ENCODE measurements at places on chromosomes 5 and 9. TPM values are rescaled to one million over a fixed set of nuclear protein-coding genes. Genes with fewer than 3 reads are reported as not detected.
A peak's percentile ranks its signal among the peaks of the same experiment; 100 is the strongest.

BAAT gene
- total RNA-seq = not detected

GMCL2 gene
- not detected for total RNA-seq

SHOC1 gene
- total RNA-seq = not detected

MRPL36 gene
- 63.4 TPM for total RNA-seq

DNAJC25 gene
- total RNA-seq = 5.2 TPM

DNA sequence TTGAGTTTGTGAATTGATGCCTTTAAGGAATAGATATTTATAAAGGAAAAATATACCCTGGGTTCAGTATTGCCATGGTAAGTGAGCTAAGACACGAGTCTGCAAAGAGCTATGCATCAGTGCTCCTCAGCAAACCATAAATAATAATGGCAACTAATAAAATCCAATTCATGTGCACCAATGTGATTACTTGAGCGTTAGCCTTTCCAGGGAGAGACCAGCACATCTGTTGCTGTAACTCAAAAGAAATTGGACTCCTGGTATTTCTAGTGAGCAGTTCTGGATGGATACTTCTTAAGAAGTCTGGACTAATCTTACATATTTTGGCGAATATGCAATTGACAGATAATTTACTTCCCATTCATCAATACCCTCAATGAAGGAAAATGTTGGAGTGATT lies 373.3 kb downstream of the ARHGEF28 start:
- no peak for DNase-seq
- no peak overlapping the region for H3K27ac ChIP-seq
- H3K4me1 ChIP-seq = no peaks in the 10 kb centered on the region
- no peak overlapping the region for H3K4me3 ChIP-seq
- H3K36me3 ChIP-seq = no peaks in the 10 kb centered on the region

DNA sequence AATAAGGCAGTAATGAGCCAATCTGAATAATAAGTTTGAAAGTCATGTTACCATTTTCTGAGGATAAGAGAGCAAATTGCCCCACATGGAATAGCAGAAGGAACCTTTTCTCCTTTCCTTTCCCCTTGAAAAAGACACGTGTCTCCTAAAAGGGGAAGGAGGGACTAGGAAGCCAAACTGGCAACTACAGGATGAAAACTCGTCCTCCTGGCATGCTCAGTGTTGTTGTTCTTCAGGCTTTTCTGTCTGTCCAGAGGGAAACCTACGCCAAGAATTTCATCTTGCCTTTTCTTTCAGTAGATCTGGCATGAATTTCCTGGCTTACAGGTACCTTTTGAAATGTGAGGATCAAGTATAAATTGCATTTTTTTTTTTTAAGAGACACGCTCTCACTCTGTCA lies 355.9 kb upstream of the TLE4 start:
- H3K4me3 ChIP-seq = no peak overlapping the region
- DNase-seq = no peak
- no peak overlapping the region for H3K27ac ChIP-seq

GRCh38 chr9:91006046-91006445 lies 204.4 kb downstream of the SYK start:
- H3K27ac ChIP-seq = no peak overlapping the region
- no peaks in the 10 kb centered on the region for H3K27me3 ChIP-seq
- no peaks in the 10 kb centered on the region for H3K36me3 ChIP-seq
- H3K4me3 ChIP-seq = no peak overlapping the region

GRCh38 chr5:107888541-107888940 lies 217.8 kb upstream of the EFNA5 start:
- no peaks in the 10 kb centered on the region for H3K36me3 ChIP-seq
- H3K27me3 ChIP-seq = no peaks in the 10 kb centered on the region
- H3K4me3 ChIP-seq = no peak overlapping the region
- peaks cover 14% of the 10 kb centered on the region for H3K4me1 ChIP-seq

- no peak overlapping the region for H3K4me3 ChIP-seq
- H3K27me3 ChIP-seq = no peaks in the 10 kb centered on the region
- DNase-seq = no peak
- peaks cover 7% of the 10 kb centered on the region for H3K36me3 ChIP-seq
- H3K27ac ChIP-seq = no peak overlapping the region
These were observed 9.2 kb downstream of the SPINK4 start for GRCh38 chr9:33249087-33249658.

DNA sequence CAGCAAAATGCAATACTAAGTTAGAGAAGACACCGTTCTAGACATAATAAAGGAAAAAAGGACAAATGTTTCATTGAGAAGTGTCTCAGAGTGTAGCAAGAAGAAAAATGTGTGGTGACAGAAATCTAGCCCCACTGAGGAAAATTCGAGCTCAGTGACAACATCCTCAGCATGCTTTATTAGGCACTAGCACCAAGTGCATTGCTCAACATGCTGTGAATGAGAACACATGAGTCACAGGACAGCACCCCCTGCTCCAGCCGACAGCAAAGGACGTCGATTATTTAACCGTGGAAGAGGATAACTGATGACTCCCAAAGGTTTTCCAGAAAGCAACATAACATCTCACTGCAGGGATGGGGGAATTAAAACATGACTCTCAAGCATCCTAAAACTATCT lies 182.7 kb downstream of the GNAQ start:
- peak; percentile 80 for DNase-seq
- H3K27me3 ChIP-seq = no peaks in the 10 kb centered on the region
- peak overlapping the region; percentile 75 for H3K27ac ChIP-seq
- H3K4me3 ChIP-seq = no peak overlapping the region

- DNase-seq = no peak
- H3K4me1 ChIP-seq = no peaks in the 10 kb centered on the region
- no peaks in the 10 kb centered on the region for H3K27me3 ChIP-seq
- no peak overlapping the region for H3K4me3 ChIP-seq
These were observed 167.6 kb upstream of the WWC1 start for GRCh38 chr5:168123631-168124528.

DNA sequence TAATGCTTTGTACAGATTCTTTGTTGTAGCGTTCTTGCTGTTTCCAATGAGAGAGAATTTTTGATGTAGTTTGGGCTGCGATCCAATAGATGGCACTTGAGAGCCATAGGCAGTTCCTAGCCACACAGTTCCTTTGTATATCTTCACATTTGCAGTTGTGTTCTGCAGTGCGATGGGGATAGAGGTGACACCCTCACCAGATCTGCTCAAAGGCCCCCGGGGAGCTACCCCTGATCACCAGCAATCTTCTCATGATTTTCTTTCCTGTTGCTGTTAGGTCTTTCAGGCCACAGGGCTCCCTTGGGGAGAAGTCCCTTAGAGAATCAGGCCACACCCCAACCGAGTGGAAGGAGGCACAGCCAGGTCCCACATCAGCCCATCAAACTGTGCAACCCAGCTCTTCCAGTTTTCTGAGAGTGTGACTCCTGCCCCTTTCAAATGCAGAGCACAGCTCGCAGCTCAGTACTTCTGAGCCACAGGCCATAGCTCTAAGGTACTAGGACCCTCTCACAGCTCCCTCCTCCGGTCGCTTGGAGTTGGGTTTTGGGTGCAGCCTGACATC lies 353.7 kb downstream of the SLCO4C1 start:
- no peaks in the 10 kb centered on the region for H3K27me3 ChIP-seq
- H3K4me1 ChIP-seq = no peaks in the 10 kb centered on the region
- H3K27ac ChIP-seq = no peak overlapping the region
- no peak overlapping the region for H3K4me3 ChIP-seq
- DNase-seq = peak; percentile 16
- H3K36me3 ChIP-seq = no peaks in the 10 kb centered on the region

GRCh38 chr5:154791535-154791934 lies 36.4 kb downstream of the LARP1 start:
- no peak overlapping the region for H3K4me3 ChIP-seq
- H3K27ac ChIP-seq = no peak overlapping the region
- H3K4me1 ChIP-seq = peaks cover 20% of the 10 kb centered on the region
- DNase-seq = no peak

GRCh38 chr5:126732716-126733115 lies 44.2 kb upstream of the LMNB1 start:
- no peak overlapping the region for H3K4me3 ChIP-seq
- no peaks in the 10 kb centered on the region for H3K36me3 ChIP-seq
- DNase-seq = no peak
- H3K27ac ChIP-seq = no peak overlapping the region
- H3K4me1 ChIP-seq = no peaks in the 10 kb centered on the region

DNA sequence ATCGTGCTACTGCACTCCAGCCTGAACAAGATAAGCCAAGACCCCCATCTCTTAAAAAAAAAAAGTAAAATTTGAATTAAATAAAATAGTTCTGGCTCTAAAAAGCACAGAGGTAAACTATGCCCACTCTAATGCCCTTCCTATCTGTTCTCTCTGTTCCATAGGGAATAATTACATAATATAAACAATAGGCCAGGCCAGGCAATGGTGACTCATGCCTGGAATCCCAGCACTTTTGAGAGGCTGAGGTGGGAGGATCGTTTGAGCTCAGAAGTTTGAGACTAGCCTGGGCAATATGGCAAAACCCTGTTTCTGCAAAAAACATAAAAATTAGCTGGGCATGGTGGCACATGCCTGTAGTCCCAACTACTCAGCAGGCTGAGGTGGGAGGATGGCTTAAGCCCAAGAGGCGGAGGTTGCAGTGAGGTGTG lies 47.4 kb downstream of the MYO10 start:
- no peak overlapping the region for H3K27ac ChIP-seq
- no peak overlapping the region for H3K4me3 ChIP-seq
- DNase-seq = peak; percentile 65
- H3K27me3 ChIP-seq = no peaks in the 10 kb centered on the region
- H3K36me3 ChIP-seq = no peaks in the 10 kb centered on the region

DNA sequence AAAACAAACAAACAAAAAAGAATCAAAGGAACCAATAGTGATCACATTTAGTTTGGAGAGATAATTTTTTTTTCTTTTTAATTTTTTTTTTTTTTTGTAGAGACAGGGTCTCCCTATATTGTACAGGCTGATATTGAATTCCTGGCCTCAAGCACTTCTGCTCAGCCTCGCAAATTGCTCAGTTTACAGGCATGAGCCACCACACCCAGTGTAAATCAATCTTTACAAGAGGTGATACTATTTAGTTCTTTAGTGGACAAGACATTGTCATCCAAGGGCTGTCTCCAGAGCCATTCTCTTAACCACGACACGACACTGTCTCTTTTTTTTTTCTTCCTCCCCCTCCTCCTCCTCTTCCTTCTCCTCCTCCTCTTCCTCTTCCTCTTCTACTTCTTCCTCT lies 29.6 kb downstream of the ERAP2 start:
- H3K36me3 ChIP-seq = peaks cover 2% of the 10 kb centered on the region
- DNase-seq = no peak
- H3K4me3 ChIP-seq = no peak overlapping the region
- no peak overlapping the region for H3K27ac ChIP-seq

GRCh38 chr5:135477613-135478066 lies 25.5 kb upstream of the TIFAB start:
- no peak overlapping the region for H3K4me3 ChIP-seq
- no peak overlapping the region for H3K27ac ChIP-seq
- DNase-seq = no peak
- H3K27me3 ChIP-seq = peaks cover 29% of the 10 kb centered on the region

DNA sequence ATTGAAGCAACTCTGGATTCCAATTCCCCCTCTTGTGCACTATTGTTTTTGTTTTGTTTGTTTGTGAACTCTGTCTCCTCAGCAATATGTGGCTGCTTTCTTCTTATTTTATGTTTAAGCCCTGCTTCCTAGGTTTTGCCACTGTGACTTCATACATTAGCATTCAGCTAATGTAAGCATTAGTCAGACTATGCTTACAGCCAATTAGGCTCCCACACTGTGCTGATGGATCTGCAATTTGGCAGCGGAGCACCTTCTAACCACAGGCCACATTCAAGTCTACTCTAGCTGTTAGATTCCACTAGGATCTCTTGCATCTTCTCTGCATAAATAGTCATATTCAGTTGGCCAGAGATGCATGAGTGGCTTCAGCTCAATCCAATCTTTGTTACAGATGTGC lies 9.6 kb upstream of the BICD2 start:
- H3K27me3 ChIP-seq = peaks cover 2% of the 10 kb centered on the region
- no peaks in the 10 kb centered on the region for H3K4me1 ChIP-seq
- no peak for DNase-seq
- no peak overlapping the region for H3K4me3 ChIP-seq
- no peaks in the 10 kb centered on the region for H3K36me3 ChIP-seq

GRCh38 chr9:115941561-115942315 lies 211.9 kb upstream of the PAPPA start:
- no peak for DNase-seq
- H3K36me3 ChIP-seq = no peaks in the 10 kb centered on the region
- no peak overlapping the region for H3K4me3 ChIP-seq
- no peaks in the 10 kb centered on the region for H3K4me1 ChIP-seq

GRCh38 chr9:83034587-83034986 lies 28.4 kb downstream of the RASEF start:
- no peak overlapping the region for H3K27ac ChIP-seq
- no peak for DNase-seq
- no peak overlapping the region for H3K4me3 ChIP-seq
- H3K27me3 ChIP-seq = no peaks in the 10 kb centered on the region
- no peaks in the 10 kb centered on the region for H3K36me3 ChIP-seq
- no peaks in the 10 kb centered on the region for H3K4me1 ChIP-seq

GRCh38 chr5:111478266-111478665 lies 34.1 kb downstream of the STARD4 start:
- no peak overlapping the region for H3K4me3 ChIP-seq
- no peaks in the 10 kb centered on the region for H3K27me3 ChIP-seq
- no peak for DNase-seq
- no peaks in the 10 kb centered on the region for H3K36me3 ChIP-seq
- H3K27ac ChIP-seq = no peak overlapping the region

DNA sequence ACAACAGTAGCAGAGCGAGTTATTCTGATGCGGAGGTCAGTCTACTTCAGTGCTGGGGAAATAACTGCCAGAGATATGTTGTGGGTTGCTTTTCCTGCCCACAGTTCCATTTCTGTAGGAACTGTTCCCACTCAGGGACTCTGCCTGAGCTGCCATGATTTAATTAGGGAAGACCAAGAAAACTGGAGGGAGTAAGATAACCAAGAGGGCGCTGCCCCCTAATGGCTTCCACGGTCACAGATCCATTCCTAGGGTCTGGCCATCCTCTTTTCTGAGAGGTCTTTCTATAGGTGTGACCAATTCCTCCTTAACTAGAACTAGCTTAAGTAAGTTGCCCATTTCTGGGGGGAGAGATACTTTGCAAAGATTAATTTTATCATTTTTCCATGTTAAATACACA lies 125.9 kb downstream of the APBA1 start:
- H3K36me3 ChIP-seq = no peaks in the 10 kb centered on the region
- no peaks in the 10 kb centered on the region for H3K4me1 ChIP-seq
- no peak overlapping the region for H3K4me3 ChIP-seq

GRCh38 chr5:76305269-76305668 lies 97.8 kb upstream of the IQGAP2 start:
- no peaks in the 10 kb centered on the region for H3K36me3 ChIP-seq
- H3K27me3 ChIP-seq = no peaks in the 10 kb centered on the region
- H3K4me1 ChIP-seq = no peaks in the 10 kb centered on the region
- H3K27ac ChIP-seq = no peak overlapping the region
- DNase-seq = no peak

DNA sequence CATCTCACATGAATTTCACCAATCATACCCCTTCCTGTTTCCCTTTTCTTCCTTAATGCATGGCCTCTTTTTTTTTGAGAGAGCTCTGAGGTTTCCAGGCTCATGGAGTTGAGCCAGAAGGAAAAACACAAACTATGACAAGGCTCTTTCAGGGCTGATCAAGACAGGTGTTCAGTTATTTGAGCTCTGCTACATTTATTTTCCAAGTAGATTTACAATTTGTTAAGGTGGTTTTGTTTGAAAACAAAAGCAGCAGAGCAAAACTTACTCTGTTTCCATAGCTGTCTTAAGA lies 62.4 kb upstream of the IL7R start:
- no peaks in the 10 kb centered on the region for H3K36me3 ChIP-seq
- no peak for DNase-seq
- H3K4me3 ChIP-seq = no peak overlapping the region
- H3K27me3 ChIP-seq = no peaks in the 10 kb centered on the region
- no peak overlapping the region for H3K27ac ChIP-seq
